ENCODE measurements at places on chromosomes 1 and 21. TPM values are rescaled to one million over a fixed set of nuclear protein-coding genes. Genes with fewer than 3 reads are reported as not detected.

Gene OR2T29
- not detected for total RNA-seq

Gene RUNX3
- not detected for total RNA-seq

Gene CD84
- total RNA-seq: under 0.01 TPM

Gene FHAD1
- 0.13 TPM for total RNA-seq

Gene CFH
- total RNA-seq: 285 TPM

Gene FBXO2
- 0.25 TPM for total RNA-seq

Gene LCE1B
- total RNA-seq: not detected

Gene TAL1
- total RNA-seq: 0.31 TPM

Gene DPM3
- 24.9 TPM for total RNA-seq

Gene ILDR2
- total RNA-seq: under 0.01 TPM

Gene C1QC
- total RNA-seq: 0.13 TPM

Gene SLC45A3
- 2.6 TPM for total RNA-seq

Gene KCNJ9
- 0.06 TPM for total RNA-seq

Gene PPP1R15B
- total RNA-seq: 19.4 TPM

Gene MAP10
- 0.66 TPM for total RNA-seq

Gene SAMD13
- 1.1 TPM for total RNA-seq

Gene DRAM2
- total RNA-seq: 48.2 TPM

Gene MYCL
- total RNA-seq: 0.12 TPM

Gene GJA9
- not detected for total RNA-seq

Gene INKA2
- 7.1 TPM for total RNA-seq

Gene CFHR2
- total RNA-seq: not detected

Gene INAVA
- not detected for total RNA-seq

Gene XCL1
- total RNA-seq: not detected

Gene LDLRAD1
- total RNA-seq: not detected

Gene RAP1GAP
- total RNA-seq: under 0.01 TPM

Gene TDRD5
- not detected for total RNA-seq

Gene RASAL2
- total RNA-seq: 17.9 TPM

Gene CFAP74
- total RNA-seq: not detected

Gene KCNE1
- total RNA-seq: 0.53 TPM

Gene MFAP2
- total RNA-seq: 18.2 TPM

Gene FTCD
- total RNA-seq: not detected

Gene FCRL2
- not detected for total RNA-seq

Gene RXRG
- not detected for total RNA-seq

Gene C1orf105
- not detected for total RNA-seq

Gene USH2A
- under 0.01 TPM for total RNA-seq

Gene RHBG
- total RNA-seq: not detected

Gene FCER1A
- total RNA-seq: not detected

Gene F13B
- not detected for total RNA-seq

Gene RNU1-1
- 565 TPM for total RNA-seq

Gene BTG2
- 13.0 TPM for total RNA-seq

Gene SPRR5
- total RNA-seq: not detected

Gene CGN
- under 0.01 TPM for total RNA-seq

Gene AMIGO1
- 0.81 TPM for total RNA-seq

Gene PROX1
- 0.12 TPM for total RNA-seq

Gene ZNF669
- total RNA-seq: 6.3 TPM

Gene CELSR2
- total RNA-seq: 1.5 TPM

Gene GBP7
- not detected for total RNA-seq

Gene CD164L2
- total RNA-seq: not detected

Gene ERG
- 16.0 TPM for total RNA-seq

Gene ZRANB2
- 38.1 TPM for total RNA-seq

Gene S100A5
- 0.26 TPM for total RNA-seq

Gene KIF2C
- 27.3 TPM for total RNA-seq

Gene TSPEAR
- not detected for total RNA-seq

Gene PROK1
- total RNA-seq: not detected

Gene RNU1-3
- total RNA-seq: 1,390 TPM

Gene RAB4A
- 17.4 TPM for total RNA-seq

Gene RIMKLA
- not detected for total RNA-seq

All from aortic smooth muscle cell (primary cell).